ENCODE measurements at places on chromosomes 2 and 18.
A peak's percentile ranks its signal among the peaks of the same experiment; 100 is the strongest.

- no peak for DNase-seq
Observed at GRCh38 chr2:192127434-192127833, 67.3 kb downstream of the TMEFF2 start.

- no peak for DNase-seq
Observed at GRCh38 chr2:159562248-159562647, 54.1 kb downstream of the BAZ2B start.

- DNase-seq = no peak
Observed at GRCh38 chr2:138831691-138832090, 51.5 kb upstream of the NXPH2 start.

DNA sequence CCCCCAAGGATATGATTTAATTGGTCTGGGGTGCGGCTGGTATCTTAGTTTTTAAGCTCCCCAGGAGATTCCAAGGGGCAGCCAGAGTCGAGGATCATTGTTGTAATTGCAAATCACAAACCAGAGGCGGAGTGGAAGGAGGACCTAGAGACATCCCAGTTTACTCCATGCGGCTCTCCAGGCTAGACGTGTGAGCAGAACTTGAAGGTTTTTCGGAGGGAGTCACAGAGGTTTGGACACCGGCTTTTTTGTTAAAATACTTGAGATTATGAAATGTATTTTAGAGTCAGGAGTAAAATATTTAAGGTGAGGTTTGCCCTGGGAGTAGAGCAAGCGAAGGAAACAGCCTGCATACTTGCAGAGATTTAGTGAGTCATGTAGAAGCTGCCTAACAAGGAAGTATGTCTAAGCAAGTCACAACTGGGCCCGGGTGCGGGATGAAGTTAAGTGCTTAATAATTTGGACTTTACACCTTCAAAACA is 39.5 kb downstream of the TGOLN2 start:
- DNase-seq = no peak

DNA sequence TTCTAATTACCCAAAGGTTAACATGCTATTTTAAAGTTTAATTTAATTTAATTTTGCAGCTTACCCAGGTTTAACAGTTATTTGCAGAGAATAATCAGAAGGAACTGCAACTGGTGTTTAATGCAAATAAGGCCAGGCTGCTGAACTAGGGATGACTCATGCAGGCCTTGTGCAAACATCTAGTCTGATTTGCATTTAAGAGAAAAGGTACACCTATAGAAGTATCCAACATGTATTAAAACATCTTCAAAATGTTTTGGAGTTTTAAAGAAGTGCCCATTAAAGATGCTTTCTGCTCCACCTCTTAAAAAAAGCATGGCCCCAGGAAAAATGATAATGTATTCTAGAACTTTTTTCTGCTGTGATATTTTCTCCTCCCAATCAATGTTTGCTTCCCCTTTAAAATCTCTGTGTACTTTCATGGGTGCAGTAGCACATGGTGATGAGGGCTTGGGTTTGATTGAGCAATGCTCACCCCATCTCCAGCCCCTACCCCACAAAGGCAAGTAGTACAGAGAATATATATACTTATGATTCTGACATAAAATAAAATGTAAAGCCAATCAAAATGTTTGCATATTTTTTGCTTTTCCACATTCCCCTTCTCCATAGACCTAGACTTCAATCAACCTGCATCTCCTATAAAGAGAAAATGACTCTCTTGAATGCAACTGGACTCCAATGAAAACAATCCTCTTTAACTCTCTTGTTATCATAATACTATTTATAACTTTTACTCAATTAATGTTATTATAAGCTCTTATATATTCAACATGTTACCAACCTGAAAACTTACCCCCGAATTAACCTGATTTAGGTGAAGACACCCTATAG is 54.1 kb downstream of the ATP8B1 start:
- DNase-seq = peak; percentile 29

DNA sequence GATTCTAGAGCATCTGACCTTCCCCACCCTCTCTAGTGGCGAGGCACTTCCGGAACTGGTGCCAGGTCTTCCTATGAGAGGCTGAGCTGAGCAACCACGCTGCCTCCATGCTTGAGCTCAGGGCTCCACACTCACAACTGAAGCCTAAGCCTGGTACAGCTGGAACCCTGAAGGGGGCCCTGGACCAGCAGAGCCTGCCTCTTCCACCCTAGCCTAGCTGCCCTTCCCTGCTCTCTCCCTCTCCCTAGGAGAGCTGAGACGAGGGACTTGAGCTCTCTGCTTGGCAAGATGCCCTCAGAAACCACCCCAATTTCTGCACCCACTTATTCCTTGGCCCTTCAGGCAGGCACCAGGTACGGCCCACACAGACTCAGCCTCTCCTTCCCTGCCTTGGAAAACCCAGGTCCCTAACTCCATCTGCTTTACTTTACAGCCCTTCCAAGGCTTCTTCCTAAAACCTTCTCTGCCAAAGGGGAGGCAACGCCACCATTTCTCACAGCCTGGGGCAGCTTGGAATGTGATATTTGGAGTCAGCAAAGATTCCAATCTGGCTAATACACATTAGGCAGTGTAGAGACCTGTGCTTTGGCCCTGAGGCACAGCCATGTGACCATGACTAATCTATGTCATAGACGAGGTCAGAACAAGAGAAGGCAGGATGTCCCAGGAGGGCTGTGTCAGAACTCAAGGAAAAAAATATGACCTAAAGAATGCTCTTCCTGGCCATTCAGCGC is 18.8 kb downstream of the COX7A2L start:
- DNase-seq = no peak

DNA sequence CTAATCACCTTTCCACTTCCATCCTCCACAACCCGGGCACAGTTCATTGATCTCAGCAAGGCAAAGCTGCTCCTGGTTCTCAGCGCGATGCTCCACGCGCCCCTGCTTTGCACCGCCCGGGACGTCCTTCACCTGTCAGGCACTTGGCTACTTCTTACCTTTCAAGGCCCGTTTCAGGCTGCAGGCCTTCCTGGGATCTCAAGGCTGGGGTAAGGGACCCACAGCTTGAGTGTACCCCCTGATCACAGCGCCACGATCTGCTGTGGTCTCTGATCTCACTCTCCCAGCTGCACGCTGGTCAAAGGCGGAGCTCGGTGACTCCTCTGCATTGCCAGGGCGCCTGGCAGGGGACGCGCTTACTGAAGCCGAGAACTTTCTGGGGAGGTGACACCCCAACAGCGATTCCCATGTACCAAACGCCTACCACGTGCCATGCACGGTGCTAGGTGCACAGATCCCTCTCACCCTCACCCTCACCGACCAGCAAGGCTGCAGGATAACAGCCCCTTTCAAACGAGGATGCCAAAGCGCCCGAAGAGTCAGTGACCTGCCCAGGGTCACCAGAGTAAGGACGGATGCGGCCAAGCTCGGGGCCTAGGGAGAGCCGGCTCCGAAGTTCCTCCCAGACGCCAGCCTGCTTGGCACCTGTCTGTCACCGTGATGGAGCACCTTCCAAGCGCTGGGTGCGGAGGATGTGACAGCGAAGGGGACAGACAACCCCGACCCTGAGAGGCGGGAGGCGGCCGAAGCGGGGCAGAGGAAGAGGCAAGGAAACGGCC is 818 bp downstream of the ITGB1BP1 start:
- DNase-seq = peak; percentile 47

- DNase-seq = no peak
Observed at GRCh38 chr2:165810418-165810817, 16.4 kb upstream of the GALNT3 start.

DNA sequence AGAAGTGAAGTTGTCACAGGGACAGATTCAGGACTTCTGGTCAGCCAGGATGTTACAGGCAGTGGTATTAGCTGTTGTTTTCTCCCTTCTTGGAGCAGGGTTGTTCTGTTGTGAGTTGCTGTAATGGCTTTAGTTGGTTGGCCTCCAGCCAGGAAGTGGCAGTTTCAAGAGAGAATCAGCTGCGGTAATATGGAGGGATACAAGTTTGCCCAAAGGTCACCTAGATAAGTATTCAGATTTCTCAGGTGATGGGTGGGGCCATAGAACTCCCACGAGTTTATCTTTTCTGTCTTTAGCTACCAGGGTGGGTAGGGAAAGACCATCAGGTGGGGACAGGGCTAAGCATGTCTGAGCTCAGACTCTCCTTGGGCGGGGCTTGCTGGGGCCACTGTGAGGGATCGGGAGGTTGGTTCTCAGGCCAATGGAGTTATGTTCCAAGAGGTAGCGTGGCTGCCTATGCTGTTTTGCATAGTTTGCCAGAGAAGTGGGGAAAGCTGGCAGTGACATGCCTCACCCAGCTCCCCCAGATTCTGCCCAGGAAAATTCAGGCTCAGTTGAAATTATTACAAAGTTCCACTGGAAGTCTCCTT is 640.4 kb upstream of the CHAC2 start:
- DNase-seq = no peak

DNA sequence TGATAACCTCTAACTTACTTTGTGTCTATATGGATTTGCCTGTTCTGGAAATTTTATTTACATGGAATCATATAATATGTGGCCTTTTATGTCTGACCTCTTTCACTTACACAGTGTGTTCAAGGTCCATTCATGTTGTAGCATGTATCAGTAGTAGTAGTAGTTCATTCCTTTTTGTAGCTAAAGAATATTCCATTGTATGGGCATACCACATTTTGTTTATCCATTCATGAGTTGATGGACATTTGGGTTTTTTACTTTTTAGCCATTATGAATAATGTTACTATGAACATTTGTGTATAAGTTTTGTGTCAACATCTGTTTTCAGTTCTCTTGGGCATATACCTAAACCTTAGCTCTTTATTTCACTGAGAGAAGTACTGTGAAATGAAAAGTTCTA is 11.5 kb downstream of the BBS5 start:
- no peak for DNase-seq

DNA sequence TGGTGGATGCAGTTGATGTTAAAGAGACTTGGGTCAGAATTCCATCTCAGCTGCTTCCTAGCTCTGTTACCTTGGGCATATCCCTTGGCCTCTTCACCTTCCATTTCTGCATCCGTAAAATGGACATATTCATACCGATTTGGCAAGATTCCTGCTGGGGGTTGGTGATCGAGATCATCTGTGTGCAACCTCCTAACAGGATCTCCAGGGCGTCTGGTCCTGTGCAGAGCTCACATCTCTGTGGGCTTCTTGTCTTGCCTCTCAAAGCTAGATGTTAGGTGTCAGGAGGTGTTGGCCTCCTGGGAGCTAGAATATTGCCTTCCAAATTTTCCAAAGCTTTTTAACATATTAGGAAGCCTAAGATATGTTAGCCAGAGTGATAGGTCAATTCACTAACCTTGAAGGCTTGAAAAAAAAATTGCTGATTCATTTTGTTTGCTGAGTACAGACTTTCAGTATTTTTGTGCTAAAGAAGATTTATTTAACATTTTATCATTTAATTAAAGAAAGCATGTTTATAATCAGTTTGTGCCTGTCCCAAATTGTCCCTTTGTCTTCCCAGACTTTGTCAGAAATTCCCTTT is 69.7 kb upstream of the ZNF516 start:
- no peak for DNase-seq
